ENCODE measurements at places on chromosomes 3 and 15.
A peak's percentile ranks its signal among the peaks of the same experiment; 100 is the strongest.

DNA sequence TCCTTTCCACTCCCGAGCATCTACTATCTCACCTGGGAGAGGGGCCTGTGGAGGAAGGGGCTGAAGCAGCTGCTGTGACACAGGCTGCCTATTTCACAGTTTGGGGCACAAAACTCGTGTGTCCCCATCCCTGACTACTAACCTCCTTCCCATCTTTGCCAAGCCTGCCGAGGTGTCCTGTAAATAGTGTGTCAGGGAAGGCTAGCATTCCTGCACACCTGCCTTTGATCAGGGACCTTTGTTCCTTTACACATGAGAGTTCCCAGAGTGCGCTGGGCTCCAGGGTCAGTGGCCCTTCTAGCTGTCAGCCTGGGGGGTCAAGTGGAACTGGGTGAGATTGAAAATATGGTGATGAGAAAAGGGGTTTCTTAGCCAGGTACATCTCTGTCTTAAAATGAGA is 13.0 kb upstream of the TF start:
- DNase-seq, result no peak

- no peak for DNase-seq
Observed at GRCh38 chr3:8156138-8156537, 345.5 kb upstream of the LMCD1 start.

DNA sequence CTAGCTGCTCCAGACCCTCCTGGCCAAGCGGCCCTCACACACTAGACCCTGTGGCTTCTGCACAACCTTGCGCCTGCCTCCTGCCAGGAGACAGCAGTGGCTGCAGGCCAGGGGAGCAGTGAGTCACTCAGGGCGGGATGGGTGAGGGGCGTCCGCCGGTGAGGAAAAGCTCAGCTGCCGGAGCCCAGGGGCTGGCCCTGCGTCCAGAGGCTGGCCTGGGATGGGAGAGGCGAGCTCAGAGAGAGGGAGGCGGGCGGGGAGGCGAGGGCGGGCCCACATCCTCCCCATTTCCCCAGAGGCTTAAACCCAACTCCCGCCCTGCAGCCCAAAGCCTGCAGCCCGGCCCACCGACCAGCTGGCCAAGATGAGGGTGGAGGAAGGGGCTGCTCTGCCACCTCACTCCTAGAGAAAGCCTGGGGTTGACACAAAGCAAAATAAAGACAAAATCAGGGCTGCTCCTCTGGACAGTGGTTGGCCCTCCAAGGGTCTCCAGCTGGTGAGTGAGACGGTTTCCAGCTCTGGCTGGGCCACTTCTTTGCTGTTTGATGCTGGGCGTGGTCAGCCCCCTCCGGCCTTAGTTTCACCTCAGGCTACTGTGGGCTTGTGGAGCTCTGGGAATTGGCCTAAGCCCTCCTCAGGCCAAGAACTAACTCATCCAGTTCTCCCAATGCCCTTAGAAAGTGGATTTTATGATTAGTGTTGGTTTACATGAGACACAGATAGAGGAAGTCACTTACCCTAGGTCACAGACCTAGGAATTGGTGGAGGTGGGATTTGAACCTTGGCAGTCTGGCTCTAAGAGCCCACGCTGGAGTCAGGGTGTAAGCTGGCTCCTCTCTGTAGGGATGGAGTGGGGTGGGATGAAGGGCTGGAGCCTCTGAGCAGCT is 50.6 kb downstream of the IQSEC1 start:
- DNase-seq, result no peak

DNA sequence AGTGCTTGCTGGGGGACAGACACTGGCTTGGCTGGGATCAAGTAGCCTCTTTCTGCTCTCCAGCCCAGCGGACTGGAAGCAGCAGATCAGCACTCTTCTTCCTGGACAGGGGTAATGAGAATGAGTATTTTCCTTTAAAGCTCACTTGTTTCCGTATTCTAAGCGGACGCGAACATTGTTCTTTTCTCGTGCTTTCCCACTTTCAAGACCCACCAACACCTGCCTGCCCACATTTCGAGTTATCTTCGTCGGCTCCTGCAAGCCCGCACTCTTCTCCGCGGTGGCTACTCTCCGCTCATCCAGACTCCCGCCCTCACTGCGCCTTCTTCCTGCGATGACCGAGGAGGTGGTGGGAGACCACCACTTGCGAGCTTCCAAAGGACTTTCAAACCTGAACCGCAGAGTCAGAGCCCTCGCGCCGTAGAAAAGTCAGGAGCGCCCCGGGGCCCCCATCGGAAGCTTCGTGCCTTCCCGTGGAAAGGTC is 1.6 kb upstream of the PPM1L start:
- peak; percentile 83 for DNase-seq

GRCh38 chr15:72592097-72592496 is 62.4 kb upstream of the GOLGA6B start:
- DNase-seq, result no peak

- DNase-seq, result no peak
Observed at GRCh38 chr3:124372775-124373174, 357.5 kb upstream of the UMPS start.

- DNase-seq, result no peak
Observed at GRCh38 chr3:183466575-183466974, 38.2 kb upstream of the MCF2L2 start.

GRCh38 chr15:35722501-35722900 is 176.5 kb upstream of the DPH6 start:
- DNase-seq, result no peak

DNA sequence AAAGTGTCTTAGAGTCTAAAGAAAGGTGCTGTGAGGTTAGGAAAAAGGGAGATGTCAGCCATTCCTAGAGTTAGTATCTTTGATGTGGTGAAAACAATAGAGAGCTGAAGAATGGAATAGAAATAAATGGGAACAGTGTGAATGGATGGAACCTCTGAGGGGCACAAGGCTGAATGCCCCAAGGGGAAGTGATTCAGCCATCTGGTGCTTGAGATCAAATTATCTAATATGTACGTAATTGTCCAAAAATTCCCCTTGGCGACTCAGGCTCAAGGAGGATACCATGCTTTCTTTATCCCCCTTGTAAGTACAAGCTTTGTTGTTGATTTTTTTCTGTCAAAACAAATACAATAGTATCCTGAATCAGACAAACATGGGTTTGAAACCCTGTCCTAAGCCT is 361.6 kb downstream of the LSAMP start:
- no peak for DNase-seq

DNA sequence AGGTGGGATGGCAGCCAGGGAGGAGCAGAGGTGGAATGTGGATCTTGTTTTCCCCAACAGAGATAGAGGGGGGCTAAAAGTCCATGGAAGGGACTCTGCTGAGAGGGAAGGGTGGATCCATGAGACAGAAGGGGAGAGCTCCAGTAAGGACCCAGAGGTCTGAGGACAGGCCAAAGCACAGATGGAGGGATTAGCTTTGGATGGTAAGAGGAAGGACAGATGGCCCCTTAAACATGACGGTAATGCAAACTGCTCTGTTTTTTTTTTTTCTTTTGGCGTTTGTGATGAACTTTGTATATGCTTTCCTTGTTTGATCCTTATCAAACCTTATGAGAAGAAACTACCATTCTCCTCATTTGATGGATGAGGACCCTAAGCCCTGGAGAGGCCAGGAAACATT is 96.2 kb downstream of the IGF1R start:
- no peak for DNase-seq

GRCh38 chr15:84929795-84930603 is 45.5 kb downstream of the SLC28A1 start:
- DNase-seq, result no peak

GRCh38 chr15:34791701-34792100 is 3.6 kb downstream of the ACTC1 start:
- no peak for DNase-seq

DNA sequence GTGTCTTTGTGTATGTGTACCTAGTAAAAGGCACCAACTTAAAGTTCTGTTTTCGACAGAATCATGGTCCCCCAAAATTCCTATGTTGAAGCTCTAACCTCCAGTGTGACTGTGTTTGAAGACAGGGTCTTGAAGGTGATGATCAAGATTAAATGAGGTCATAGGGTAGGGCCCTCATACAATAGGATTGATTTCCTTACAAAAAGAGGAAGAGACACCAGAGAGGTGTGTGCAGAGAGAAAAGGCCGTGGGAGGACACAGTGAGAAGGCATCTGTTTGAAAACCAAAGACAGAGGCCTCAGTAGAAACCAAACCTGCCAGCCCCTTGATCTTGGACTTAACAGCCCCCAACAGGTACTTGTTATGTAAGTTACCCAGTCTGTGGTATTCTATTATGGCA is 52.0 kb upstream of the CORO2B start:
- no peak for DNase-seq

GRCh38 chr3:188267790-188268335 is 113.9 kb downstream of the LPP start:
- DNase-seq, result no peak

DNA sequence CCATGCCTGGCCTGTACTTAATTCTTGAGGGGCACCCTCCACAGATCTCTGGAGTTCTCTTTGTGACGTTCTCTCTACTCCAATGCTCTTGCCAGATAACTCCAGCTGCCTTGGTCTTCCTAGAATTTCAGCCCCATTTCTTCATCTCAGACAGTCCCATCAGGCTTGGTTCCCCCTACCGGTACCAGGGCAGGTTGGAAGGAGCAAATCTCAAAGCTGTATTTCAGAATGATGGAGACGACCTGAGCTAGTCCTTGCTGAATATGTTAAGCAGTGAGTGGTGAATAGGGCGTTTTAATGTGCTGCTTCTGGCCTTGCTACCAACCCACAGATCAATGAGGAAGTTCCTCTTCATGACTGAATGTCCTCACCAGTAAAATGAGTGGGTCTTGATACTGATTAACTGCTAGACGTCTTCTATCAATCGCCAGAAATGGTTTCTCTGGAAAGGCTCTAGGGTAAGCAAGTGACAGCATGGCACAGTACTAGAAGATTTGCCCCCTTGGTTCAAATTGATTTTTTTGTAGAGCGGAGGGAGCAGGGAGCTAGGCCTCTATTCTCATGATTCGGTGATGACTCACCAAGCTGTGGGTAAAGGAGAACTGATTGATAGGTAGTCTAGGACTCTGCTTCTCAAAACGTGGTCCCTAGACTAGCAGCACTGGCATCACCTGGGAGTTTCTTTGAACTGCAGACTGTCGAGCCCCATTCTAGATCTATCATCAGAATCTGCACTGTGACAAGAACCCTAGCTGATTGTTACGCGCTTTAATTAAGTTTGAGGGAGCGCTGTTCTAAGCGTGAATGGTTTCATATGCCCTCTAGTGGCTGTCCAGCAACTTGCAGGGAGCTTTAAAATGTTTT is 67.8 kb downstream of the UBP1 start:
- DNase-seq, result peak; percentile 6

DNA sequence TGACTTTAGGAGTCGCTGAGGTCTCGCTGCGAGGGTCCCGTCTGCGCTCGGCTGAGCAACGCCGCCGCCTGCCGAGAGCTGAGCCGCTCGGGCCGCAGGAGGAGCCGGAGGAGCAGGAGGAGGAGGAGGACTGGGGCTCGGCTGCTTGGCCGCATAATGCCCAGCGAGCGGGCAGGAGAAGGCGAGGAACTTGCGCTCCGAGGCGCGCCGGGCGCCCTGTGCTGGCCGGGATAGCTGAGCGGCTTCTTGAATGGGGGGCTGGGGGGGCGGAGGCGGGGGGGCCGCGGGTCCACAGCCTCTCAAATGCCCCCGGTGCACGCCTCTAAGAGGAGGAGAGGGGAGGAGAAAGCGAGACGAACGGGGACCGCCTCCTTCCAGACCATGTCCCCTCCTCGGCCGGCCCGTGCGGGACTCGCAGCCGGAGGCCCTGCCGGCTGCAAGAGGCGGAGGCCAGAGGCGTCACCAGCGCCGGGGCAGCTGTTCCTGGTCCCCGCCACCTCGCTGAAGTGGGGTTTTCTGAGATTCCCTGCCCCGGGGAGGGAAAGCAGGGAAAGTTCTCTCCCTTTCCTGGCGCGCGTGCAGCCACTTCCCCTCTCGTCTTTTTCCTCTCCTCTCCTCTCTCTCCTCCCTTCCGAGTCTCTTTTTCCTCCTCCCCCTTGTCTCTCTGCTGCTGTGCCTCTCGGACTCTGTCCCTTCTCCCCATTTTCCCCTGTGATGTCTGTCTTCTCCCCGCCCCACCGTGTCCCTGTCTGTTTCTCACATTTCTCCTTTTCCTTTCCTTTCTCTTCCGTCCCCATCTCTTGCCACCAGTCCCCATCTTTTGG is at the start of gene ADAMTS9:
TSS of gene ADAMTS9 (minus strand) at position 220 of the 824 bp plus-strand sequence. CDS start 343 bp downstream, outside the sequence.
- DNase-seq, result peak; percentile 36

DNA sequence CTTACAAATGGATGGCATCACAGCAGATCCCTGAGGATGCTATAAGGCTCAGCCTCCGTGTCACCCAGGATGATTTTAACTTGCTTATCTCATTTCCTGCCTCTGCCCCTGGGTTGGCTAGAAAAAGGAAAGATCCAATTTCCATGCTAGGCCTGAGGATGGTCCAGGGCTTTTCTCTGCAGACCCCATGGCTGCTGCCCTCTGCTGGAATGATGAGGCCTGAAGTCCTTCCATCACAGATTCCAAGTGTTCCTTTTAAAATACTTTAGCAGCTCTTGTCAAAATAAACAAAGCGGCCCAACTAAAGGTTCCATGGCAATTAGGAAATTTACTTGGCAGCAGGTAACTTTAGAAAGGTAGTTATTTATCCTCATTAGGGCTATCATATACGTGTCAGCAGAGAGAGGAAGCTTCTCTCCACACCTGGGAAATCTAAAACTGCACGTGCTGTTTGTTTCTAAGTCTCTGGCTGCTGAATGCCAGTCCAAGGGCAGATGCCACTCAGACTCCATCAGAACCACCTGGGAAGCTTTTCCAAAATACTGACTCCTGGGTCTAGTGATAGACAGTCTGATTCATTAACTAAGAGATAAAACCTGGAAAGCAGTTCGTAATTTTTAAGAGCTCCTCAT is 401.9 kb upstream of the IL12A start:
- DNase-seq, result no peak

DNA sequence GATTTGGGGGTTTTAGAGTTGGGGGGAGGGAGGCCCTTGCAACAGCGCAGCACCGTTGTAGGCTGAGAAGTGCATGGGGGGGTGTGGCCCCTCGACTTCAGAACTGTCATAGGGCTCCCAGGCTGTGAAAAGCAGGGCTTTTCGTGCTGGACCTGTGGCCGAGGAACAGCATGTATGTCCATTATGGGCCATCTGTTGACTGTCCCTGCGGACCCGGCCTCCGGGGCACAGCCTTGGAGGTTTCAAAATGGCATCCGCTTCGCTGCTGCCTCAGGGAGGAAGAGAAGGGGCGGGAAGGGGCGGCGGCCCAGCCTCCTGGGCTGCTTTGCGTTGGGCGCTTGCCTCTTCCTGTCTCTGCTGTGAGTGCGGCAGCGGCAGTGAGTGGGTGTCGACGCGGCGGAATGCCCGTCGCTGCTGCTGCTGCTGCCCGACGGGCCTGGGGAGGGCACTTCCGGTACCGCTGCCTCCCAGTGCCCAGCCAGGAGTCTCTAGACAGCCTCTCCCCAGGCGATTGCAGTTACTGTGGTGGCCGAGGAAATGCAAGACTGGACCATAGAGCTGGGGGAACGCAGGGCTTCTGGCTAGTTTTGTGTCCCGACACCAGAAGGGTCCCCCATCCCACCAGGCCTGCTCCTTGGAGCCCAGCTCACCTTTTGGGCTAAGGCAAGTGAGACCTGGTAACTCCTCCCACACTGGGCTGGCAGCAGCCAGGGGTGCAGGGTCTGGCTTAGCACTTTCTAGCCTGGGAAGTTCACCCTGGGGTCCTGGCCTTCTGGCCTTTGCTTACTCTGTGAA is 1.9 kb downstream of the GNAI2 start:
- peak; percentile 47 for DNase-seq
